ENCODE measurements at places on chromosomes 16 and 17.

DNA sequence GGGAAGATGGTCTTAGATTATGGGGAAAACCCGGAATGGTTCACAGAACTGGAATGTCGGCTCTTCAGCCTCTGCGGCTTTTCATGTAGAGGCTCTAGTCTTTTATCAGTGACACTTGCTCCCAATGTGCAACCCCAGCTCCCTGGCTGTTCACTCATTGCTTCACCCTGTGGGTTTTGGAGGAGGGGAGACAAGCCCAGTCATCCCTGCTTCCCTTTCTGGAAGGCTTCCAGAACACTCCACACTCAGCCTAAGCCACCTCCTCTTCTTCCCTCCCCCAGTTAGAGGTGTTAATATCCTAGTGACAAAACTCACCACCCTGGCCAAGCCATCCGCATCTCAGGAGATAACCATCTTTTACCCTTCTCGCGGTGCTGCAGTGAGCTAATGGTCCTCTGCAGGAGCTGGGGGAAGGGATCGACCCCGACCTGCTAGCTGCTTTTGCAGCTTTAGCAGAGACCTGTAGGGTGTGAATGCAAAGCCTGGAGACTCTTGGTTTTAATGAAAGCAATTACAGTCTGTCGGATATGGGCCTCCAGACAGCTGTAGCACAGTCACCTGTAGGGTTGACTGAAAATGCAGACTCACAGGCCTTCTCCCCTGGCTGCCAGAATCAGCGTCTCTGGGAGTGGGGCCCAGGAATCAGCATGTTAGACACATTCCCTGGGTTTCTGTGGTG, 24.3 kb upstream of the LASP1NB start:
- DNase-seq: no peak

DNA sequence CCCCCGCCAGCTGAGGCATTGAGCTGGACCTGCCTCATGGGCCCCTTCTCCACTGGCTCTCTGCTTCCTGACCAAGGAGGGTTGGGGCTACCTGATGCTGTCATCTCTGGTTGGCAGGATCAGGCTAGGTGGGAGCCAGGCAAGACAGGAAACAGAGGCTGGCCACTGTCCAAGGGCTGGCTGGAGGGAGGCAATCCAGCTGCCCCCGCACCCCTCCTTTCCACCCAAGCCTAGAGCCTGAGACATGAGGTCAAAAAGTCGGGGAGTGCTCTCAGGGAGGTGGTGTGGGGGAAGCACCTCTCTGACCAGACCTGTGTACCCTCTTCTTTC, 14.5 kb downstream of the NGFR start:
- no peak for DNase-seq

DNA sequence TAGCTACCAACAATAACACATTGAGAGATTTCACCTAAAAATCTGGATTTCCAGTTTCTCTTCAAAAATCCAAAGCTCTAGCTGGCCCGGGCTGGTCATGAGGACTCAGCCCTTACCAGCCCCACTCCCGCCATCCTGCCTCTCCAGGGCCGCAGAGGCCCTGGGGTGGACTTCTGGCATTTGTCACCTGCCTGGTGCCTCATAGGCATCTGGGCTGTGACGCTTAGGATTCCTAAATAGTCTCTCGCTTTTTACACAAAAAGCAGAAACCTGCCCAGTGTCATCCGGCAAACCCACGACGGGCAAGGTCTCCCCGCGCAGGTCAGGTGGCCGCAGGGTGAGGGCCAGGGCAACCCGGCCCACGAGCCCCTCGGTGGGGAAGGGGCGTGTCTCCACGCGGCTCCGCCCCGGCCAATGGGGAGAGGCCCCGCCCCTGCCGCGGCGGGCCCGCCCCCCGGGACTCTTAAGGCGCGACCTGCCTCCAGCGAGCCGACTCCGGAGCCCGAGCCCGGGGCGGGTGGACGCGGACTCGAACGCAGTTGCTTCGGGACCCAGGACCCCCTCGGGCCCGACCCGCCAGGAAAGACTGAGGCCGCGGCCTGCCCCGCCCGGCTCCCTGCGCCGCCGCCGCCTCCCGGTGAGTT, at the start of gene VASN:
TSS of gene VASN (plus strand) at position 492 of the 644 bp plus-strand sequence. CDS start 9,030 bp downstream, outside the sequence.
- no peak for DNase-seq

DNA sequence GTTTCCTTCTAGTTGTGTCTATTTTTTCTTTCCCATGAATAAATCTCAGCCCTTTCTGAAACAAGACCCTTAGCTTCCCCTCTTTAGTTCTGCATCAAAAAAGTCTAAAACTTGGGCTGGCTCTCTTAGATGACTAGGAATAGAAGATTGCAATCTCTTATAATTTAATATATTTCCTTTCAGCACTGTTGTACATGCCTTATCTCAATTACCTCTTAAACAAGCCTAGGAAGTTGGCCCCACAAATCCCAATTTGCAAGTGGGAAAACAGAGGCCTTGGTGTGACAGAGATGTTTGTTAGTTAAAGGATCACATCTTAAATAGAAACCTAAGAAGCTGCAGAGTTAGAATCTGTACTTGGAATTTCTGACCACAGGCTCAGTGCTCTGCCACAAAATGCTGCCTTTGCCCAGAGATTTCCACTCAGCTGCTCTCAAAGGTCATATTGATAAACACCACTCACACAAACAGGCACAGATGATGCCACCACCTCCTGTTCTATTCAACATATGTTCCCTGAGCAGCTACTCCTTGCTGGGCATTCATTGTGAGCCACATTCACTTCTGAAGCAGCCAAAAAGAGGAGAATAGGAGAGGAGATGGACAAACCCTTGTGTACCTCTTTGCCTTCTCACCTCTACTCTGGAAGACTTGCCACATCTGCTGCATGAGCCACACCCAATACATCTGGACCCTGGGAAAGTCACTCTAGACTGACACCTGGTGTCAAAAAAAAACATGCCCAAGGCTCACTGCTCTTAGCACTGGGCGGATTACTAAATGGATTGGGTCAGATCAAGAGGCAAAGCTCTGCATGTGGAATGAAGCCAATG, 5.5 kb downstream of the CCDC182 start:
- DNase-seq: no peak

DNA sequence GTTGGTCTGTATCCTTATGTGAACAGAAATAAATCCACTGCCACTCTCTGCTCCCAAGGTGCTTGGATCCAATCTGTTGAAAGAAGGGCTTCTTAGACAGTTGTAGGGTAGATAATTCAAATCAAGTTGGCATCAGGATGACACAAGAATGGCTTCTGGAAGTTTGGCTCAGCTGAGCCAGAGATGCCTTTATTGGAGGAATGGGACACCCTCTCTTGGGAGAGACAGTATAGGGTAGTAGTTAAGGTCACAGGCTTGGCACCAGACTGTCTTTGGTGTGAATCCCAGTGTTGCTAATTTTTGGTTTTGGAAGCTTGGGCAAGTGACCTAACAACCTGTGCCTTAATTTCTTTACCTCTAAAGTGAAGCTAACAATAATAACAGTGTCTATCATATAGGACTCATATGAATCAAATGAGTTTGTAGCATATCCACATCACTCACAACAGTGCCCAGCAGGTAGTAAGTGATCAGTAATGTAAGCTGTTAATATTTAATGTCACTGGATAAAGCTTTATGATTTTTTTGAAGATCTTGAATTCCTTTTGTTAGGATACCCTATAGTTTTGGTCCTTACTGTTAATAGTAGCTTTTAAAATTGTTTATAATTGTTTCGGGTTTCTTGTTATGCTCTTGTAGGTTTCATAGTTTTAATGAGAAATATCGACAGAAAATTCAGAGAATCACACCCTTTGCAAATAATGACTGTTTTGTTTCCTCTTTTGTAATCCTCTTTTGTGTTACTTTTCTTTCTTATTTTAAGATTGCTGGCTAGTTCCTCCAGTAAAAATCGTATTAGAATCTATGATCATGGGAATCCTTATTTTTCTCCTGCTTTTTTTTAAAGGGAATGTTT, 19.1 kb downstream of the ZNRF1 start:
- no peak for DNase-seq

DNA sequence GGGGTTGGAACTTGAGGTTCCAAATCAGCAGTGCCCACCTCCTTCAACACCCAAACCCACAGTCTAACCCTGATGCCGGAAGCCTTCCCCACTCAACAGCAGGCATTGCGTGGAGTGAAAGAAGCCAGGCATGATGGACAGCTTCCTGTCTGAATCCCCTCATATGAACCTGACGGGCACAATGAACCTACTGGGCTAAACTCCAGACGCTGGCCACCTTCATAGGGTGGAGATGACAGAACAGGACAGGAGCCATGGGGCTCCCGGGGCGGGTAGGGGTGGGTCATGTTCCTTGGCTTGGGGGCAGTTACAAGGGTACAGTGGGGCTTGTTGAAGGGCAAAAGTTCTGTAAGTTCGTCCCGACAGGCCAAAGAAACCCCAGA, 460 bp upstream of the HSBP1 start:
- DNase-seq: no peak

DNA sequence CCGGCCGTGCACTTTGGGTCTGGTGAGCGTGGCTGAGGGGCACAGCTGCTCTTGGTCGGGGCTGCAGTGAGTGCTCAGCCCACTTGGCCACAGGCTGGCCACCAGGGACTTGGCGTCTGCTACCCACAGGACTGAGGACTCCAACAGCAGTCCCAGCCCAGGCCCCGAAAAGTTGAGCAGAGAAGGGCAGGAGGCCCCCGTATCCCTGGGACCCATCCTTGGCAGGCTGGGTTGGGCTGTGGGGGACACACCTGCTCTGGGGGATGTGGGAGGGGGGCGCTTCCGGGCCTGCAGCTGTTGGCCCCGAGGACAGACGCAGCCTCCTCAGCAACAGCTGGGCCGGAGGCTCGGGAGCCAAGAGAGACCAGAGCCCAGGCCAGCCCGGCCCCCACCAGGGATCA, 19.4 kb upstream of the SSTR5 start:
- DNase-seq: no peak

DNA sequence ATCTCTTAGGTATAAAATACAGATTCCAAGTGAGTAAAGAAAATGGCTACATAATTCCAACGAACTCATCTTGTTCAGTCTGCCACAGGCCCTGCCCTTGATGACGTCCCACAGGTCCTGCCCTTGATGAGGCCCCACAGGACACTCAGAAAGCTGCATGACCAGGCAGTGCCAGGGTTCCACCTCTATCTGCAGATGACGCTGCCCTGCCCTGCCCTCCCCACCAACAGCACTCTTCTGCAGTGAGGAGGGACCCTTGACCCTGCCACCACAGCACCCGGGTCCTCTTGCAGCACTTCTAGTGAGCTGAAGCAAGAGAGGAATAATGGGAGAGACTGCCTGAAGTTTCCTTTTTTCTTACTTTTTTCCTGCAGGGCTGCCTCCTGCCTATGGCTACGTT, 118.4 kb downstream of the VPS53 start:
- no peak for DNase-seq

- no peak for DNase-seq
These were observed 8.7 kb downstream of the MMP15 start for GRCh38 chr16:58034128-58034685.

GRCh38 chr16:79716645-79717332, 116.3 kb upstream of the MAF start:
- no peak for DNase-seq

- no peak for DNase-seq
These were observed 4.5 kb downstream of the CBX8 start for GRCh38 chr17:79792341-79792871.

- no peak for DNase-seq
These were observed 185.9 kb downstream of the KCNJ2 start for GRCh38 chr17:70355185-70355584.

DNA sequence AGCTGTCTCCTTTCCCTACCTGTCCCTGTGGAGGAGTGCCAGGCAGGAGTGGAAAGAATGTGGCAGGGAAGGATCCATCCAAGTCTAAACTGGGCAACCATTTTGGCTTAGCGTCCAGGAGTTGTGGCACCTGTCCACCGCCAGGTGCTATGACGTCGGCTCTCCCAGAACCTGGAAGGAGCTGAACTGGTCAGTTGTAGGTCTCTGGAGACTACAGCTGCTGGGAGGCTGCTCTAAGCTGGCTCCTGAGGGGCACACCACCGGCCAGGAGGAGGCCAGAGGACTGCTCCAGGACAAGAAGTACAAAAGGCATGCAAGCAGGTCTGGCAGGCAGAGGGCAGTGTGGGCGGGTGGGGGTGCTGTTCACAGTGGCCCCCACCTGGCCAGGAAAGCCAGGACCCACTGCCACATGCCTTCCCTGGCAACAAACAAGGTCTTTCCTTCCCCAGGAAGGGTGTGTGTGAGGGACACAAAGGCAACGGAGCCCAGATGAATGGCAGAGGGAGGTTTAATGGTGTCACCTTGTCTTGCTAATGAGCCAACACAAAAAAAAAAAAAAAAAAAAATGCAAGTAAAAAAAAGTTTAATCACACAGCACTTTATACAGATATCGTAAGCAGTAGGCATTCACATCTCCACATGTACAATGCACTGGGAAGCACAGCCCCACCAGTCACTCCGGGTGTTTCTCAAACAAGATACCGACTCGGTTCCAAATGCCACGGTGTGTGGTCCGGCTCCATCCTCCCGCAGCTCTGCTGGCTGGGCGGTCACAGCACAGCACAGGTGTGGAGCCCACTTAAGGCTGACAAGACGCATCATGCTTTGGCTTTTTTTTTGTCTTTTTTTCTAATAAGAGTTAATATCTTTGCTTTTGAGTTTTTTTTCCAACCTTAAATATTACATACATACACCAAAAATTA, 4.8 kb downstream of the SPHK1 start:
- DNase-seq: no peak

DNA sequence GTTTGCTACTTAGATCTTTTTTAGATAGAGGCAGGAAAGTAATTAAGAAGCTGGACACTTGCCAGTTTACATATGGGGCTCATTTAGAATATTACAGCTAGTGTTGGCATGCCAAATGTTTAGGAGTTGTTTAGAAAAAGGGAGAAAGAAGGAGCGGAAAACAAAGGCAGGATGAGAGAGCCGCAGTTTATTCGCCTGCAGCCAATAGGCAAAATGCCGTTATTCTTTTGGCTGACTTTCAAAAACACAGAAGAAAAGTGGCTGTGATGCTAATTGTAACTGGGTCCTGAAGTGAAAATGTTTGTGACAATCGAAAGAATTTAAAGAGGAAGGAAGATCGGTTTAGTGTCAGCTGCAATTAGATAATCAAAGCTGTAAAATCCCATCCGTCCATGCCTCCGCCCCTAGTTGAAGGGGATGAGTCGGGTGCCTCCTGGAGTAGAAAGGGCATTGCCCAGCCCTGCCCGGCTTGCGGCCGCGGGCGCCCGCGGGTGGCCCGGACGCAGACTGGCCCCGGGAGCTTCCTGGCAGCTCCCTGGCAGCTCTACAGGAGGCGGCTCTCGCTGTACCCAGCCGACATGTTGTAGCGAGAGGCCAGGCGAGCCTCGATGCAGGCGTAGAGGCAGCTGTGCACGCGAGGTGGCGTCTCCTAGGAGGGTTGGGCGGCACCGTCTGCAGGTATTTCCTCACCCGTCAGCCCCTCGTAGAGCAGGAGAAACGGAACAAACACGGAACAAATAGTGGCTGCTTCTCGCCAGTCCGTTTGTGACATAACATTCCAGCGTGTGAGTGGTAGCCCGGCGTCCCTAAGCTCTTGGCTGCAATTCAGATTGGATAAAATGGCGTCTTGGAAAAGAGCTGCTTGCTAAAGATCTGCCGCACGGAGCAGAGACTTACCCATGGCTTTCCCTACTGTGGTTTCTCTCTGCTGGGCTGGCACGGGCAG, 82.2 kb downstream of the TNRC6C start:
- no peak for DNase-seq

GRCh38 chr16:85733839-85734170, 17.1 kb downstream of the C16orf74 start:
- no peak for DNase-seq
